Activated naive CD8-positive, alpha-beta T cell treated with anti-CD3 and anti-CD28 coated beads, Interleukin-2, amount 50 U/mL, for 24 hours (primary cell): ENCODE measurements at places on chromosomes 2 and 18.

GRCh38 chr2:167862782-167863181, 384.6 kb downstream of the STK39 start:
- no peak for DNase-seq

DNA sequence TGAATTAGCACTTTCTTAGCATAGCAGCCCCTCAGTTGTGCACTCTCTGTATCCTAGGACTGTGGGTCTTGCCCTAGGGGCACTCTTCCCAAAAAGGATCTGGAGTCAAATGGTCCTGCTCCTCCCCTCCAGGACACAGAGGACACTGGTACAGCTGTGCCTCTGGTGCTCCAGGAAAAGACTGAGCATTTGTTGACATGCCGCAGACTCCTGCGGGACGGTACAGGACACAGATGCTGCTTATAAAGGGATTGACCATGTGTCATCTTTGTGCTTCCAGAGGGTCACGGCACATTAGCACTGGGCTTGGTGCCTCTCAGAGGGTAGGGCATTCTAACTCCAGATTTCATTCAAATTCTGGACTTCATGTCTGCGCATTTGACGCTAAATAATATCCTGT, 110.5 kb downstream of the KLF7 start:
- no peak for DNase-seq

DNA sequence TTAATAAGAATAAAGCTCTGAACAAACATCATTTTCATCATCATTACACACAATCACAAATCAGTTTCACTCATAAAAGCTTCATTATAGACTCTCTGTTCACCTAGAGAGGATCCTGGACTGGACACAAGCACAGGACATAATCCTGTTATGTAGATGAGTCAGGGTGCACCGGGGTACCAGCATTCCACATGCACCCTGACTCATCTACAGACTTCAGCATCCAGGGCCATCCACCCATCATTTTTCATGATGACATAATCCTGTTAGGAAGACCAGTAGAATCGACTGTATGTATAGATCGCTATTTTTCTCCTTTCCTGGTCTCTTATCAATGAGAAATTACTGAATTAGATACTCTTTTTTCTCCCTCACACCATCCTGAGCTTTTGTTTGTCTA, 73.7 kb upstream of the PIK3C3 start:
- no peak for DNase-seq

DNA sequence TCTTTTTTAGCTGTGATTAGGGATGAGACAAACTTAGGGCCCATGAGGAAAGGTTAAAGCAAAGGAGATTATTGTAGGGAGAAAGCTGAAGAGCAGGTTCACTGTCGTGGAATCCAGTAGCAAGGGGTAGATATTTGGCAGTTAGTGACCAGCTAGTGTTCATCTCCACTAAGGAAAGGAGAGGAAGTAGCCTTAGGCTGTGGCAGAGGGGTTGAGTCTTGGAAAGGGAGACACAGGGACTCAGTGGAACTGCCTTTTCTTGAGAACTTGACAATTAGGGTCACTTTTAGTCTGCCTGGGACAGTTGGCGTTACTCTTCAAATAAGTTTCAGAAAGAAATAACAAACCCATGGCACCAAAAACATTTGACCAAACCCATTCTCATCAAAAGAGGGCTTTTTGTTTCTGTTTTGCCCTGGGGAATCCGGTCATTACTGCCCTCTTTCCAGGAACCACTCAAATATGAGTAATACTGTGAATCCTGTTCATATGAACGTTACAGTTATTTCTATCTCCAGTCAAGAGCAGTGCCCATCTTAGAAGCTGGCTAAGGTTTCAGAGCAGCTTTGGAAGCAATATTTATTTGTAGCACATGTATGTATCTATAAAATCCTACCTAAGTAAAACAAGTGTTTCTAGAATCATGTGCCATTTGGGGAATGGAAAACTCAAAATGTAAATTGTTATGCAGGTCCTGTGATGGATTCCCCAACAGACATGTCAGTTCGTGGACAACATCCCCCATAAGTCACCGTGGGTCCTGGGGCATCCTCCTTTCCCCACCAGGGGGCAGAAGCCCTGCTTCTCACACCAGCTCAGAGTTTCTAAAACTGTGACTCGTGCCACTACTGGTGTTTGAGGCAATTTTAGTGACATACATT, 77.3 kb upstream of the PHLPP1 start:
- DNase-seq, result peak; percentile 65

GRCh38 chr2:95231723-95232122, 24.4 kb downstream of the ZNF892 start:
- DNase-seq, result peak; percentile 52

GRCh38 chr2:62038975-62039771, 133.7 kb downstream of the COMMD1 start:
- DNase-seq, result peak; percentile 27

- no peak for DNase-seq
Observed at GRCh38 chr18:48028696-48029095, 98.2 kb upstream of the SMAD2 start.
